ENCODE measurements at places on chromosomes 6 and 20.

DNA sequence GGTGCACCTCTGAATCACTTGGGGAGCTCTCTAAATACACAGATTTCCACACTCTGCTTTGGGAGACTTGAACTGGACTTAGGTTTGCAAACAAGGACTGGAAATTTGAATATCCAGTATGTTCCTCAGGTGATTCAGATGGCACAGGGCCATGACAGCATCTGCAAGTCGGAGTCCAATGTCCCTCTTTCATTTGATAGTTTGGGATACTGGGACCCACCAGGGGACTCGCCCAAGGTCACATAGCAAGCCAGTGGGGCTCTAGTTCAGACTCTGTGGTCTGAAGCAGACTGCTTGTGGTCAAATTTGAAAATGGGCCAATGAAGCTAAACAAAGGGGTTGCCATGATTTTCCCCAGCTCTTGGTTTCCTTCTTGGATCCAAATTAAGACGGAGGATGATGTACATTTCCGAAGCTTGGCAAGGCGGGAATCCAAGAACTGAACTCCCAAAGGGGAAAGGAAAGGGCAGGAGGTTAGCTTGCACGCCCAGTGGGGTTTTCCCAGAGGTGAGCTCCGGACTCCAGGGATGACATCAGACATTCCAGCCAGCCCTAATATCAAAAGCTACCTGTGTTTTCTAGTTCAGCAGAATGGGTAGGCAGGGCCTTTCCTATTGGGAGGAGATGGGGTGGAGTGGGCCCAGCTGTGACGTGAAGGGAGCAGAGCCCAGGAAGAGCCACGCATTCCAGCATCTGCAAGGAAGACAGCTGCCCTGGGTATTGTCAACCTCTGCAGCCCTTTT, 3.4 kb upstream of the SYS1 start:
- peak; percentile 81 for DNase-seq

DNA sequence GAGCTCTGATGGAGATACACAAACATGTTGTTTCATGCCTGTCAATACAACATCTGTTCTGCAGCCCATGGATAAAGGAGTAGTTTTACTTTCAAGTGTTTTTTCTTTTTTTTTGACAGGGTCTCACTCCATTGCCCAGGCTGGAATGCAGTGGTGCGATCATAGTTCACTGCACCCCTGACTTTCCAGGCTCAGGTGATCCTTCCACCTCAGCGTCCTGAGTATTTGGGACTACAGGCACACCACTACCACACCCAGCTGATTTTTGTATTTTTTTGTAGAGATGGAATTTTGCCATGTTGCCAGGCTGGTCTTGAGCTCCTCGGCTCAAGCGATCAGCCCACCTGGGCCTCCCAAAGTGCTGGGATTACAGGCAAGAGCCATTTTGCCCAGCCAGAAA, 97.0 kb downstream of the SMAP1 start:
- no peak for DNase-seq

DNA sequence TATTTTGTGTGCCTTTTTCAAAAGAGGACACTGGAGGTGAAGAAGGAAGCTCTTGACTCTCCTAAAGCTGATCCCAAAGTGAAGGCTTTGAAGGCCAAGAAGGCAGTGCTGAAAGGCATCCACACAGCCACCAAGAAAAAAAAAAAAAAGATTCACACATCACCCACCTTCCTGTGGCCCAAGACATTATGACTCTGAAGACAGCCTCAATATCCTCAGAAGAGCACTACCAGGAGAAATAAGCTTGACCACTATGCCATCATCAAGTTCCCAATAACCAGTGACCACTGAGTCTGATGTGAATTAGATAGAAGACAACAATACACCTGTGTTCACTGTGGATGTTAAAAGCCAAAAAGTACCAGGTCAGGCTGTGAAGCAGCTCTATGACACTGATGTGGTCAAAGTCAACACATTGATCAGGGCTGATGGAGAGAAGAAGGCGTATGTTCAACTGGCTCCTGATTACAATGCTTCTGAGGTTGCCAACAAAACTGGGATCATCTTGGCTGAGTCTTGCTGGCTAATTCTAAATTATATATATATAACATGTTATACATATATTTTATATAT, 59.4 kb downstream of the PLCG1 start:
- no peak for DNase-seq

DNA sequence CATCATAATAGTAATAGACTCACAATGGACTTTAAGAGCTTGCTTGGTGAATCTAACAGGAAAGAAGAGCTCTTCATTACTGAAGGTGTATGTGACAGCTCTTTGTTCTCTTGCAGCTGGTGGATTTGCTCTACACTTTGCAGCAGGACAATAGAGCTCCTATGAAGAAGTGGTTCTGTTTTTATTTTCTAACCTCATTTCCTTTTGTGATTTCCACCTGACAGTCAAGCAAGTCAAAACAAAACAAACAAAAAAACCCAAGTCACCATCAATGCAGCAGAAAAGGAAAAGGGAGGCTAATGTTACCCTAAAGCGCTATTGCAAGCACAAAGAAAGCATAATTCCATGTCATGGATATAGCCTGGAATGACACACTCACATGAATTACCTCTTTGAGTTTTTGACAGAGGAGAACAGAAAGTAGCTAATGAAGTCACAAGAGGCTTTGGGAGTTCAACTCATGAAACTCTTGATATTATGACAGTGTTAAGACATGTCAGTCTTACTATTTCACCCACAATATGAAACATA, 1188.1 kb downstream of the EPHA7 start:
- DNase-seq = no peak

DNA sequence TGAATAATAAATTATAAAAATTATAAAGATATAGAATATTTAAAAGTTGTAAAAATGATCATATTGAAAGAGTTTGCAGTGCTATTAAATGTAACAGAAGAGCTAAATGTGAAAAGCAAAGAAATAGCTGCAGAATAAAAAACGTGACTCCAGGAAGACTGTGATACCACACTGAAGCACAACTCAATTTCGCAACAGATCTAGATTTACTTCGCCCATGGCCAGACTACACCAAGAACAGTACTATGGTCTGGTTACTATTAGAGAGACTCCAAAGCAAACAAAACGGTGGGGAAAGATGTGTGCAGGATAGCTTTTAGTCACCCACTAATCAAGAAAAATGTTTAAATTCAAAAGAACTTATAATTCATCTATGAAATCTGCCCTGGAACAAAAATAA, 1.9 kb downstream of the CHD6 start:
- peak; percentile 66 for DNase-seq

DNA sequence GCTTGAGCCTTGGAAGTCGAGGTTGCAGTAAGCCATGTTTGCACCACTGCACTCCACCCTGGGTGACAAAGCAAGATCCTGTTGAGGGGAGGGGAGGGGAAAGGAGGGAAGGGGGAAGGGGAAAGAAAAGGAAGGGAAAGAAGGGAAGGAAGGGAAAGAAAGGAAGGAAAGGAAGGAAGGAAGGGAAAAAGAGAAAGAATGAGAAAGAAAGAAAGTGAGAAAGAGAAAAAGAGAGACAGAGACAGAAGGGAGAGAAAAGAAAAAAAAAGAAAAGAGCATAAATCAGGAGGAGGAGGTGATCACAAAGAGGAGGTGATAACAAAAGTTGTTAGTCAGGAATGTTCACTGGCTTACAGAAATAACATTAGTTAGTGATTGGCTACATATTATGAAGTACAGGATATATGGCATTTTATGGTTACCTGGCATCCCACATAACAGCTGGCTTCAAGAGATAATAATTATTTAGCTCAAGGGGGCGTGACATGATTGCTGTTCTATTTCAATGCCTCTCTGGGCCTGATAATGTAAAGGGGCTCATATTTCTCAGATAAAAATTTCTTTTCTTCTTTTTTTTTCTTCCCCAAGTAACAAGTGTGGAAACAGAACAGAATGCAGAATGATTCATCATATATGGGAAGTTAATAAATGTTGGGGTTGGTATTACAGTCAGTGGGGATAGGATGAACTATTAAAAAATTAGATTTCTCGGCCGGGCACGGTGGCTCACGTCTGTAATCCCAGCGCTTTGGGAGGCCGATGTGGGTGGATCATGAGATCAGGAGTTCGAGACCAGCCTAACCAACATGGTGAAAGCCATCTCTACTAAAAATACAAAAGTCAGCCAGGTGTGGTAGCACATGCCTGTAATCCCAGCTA, 27.1 kb downstream of the SAMHD1 start:
- DNase-seq = peak; percentile 25

DNA sequence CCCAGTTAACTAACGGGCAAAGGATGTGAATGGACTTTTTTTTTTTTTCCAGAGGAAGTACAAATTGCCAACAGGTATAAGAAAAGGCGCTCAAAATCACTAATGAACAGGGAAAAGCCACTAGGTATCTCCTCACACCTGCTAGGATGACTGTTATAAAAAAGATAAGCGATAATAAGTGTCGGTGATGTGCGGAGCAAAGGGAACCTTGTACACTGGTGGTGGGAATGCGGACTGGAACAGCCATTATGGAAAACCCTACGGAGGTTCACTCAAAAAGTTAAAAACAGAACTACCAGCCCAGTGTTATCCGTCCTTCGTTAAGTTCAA, 787 bp upstream of the RAB32 start:
- DNase-seq = peak; percentile 40

- no peak for DNase-seq
These were observed 6.1 kb upstream of the NSFL1C start for GRCh38 chr20:1472556-1473245.

- DNase-seq = no peak
These were observed 180.9 kb downstream of the FUT9 start for GRCh38 chr6:96196633-96197032.

- DNase-seq = no peak
These were observed 37.4 kb upstream of the BCAS1 start for GRCh38 chr20:54107600-54108325.

- peak; percentile 57 for DNase-seq
These were observed 41.9 kb upstream of the MOXD1 start for GRCh38 chr6:132443206-132443605.

GRCh38 chr6:47455533-47456209, 21.9 kb upstream of the CD2AP start:
- DNase-seq = no peak

GRCh38 chr6:75436869-75437268, 56.7 kb downstream of the FILIP1 start:
- no peak for DNase-seq

- DNase-seq = no peak
These were observed 184.9 kb upstream of the TSHZ2 start for GRCh38 chr20:52787216-52787615.

DNA sequence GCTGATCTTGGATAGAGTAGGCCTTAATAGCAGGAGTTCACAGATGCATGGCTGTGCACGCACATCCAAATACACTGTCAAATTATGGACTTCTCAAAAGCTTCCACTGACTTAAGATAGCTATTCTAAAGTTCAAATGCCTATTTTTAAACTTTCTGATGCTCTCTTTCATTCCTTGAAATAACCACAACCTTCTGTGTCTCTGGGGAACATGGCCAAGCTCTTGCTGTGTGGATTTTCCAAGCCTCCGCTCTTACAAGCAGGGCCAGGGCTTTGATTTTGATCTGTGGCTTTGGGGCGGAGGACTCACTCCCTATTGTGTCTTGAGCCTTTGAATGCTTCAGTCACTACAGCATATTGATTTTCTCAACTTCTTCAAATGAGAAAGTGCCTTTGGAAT, 35.7 kb upstream of the SNRPB2 start:
- no peak for DNase-seq

DNA sequence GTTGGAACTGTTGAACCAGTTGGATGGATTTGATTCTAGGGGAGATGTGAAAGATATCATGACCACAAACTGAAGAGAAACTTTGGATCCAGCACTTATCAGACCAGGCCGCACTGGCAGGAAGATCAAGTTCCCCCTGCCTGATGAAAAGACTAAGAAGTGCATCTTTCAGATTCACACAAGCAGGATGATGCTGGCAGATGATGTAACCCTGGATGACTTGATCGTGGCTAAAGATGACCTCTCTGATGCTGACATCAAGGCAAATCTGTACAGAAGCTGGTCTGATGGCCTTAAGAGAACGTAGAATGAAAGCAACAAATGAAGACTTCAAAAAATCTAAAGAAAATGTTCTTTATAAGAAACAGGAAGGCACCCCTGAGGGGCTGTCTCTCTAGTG, 72.8 kb upstream of the CDYL start:
- DNase-seq = peak; percentile 25

GRCh38 chr6:39834866-39835265, 42.7 kb downstream of the DAAM2 start:
- DNase-seq = no peak

GRCh38 chr6:146891615-146892265, 293.0 kb downstream of the ADGB start:
- no peak for DNase-seq

DNA sequence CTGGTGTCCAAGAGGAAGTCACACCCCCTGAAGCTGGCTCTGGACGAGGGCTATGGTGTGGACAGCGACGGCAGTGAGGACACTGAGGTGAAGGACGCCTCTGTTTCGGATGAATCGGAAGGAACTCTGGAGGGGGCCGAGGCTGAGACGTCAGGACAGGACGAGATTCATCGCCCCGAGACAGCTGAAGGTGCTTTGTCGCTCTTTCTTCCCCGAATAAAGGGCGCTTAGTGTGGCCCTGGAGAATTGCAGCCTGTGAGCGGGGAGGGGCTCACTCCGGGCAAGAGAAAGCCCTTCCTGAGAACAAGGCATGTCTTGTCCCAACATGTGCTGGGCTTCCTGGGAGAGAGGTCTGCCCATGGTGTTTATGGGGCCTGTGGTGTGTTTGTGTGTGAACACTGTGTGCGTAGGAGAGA, 41.4 kb downstream of the MYT1 start:
- no peak for DNase-seq

DNA sequence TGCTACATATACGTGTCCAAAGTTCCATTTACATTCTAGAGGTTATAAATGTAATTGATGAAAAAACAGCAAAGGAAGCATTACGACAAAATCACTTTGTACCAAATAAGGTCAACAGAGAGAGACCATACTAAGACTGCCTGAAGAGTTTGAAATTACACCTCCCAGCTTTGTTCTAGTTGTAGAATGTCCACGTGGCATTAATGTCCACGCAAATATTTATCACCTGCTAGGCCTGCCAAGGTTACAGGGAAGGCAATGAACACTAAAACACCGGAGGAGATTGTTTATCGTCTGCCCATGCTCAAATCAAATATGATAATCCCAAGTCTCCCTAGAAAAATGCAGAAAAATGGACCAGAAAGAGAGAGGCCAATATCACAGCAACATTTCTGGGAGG, 6.2 kb downstream of the RALGAPA2 start:
- DNase-seq = no peak

DNA sequence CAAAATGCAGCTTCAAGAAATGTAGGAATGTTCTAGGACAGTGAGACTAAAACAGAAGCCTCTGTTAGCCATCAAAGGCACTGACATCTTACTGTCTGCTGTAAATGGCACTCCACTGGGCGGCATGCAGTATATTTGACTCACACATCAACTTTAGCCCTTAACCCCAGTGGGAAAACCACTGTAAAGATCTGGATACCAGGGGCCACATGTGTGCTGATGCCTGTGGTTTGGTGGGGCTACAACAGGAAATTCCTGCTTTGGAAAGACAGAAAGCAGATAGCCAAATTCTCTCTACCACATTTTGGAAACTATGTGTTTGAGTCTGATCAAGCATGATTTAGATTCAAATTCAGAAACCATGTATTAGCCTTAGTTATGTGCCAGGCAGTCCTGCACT, 4.3 kb downstream of the PFDN4 start:
- peak; percentile 84 for DNase-seq

- peak; percentile 3 for DNase-seq
These were observed 41.0 kb upstream of the SMIM8 start for GRCh38 chr6:87281426-87281825.

- DNase-seq = no peak
These were observed 482.1 kb upstream of the CITED2 start for GRCh38 chr6:139856562-139856961.

Data from amniotic epithelial cell (primary cell).